Stimulated activated CD8-positive, alpha-beta memory T cell treated with anti-CD3 and anti-CD28 coated beads, Interleukin-7, amount 100 ng/mL, for 48 hours (primary cell): ENCODE measurements at places on chromosomes 3 and 15.

DNA sequence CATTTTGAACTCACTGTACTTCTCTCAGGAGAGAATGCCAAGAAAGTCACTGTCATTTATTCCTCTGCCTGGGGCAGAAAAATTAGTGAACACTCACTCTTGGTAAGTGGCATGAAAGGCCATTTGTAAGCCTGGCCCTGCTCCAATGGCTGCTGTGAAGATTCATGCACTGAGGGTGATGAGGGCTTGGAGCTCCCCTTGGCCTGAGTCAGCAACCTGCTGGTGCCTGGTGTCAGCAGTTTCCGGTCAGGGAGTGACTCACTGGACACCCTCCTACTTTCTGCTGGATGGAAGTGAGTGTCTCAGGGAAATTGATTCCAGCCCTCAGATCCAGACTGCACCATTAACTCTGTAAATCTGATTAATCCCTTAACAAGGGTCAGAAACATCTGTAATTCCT lies 37.6 kb downstream of the TRA2B start:
- DNase-seq = no peak

- DNase-seq = no peak
These were observed 235.5 kb downstream of the CTNNB1 start for GRCh38 chr3:41434781-41435180.

- DNase-seq = no peak
These were observed 42.2 kb downstream of the CHDH start for GRCh38 chr3:53803816-53804695.

- DNase-seq = no peak
These were observed 316.4 kb downstream of the MCTP2 start for GRCh38 chr15:94547711-94548110.

- DNase-seq = no peak
These were observed 73.8 kb downstream of the IQSEC1 start for GRCh38 chr3:12999147-13000140.

DNA sequence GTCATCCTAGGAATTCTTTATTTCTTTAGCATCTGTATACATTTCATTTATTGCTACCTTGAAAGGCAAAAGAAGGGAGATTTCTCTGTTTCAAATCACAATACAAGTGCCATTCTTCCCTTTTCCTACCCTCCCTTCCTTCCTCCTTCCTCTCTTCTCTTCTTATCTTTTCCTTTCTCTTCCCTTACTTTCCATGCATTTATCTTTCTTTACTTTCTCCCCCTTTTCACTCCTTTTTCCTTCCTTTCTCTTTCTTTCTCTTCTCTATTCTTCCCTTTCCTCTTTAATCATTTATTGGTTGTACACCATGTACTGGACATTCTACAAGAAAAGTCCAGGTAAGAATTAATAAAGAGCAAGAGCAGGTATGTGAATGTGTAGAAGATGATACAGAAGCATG lies 251.0 kb upstream of the PEX5L start:
- no peak for DNase-seq

DNA sequence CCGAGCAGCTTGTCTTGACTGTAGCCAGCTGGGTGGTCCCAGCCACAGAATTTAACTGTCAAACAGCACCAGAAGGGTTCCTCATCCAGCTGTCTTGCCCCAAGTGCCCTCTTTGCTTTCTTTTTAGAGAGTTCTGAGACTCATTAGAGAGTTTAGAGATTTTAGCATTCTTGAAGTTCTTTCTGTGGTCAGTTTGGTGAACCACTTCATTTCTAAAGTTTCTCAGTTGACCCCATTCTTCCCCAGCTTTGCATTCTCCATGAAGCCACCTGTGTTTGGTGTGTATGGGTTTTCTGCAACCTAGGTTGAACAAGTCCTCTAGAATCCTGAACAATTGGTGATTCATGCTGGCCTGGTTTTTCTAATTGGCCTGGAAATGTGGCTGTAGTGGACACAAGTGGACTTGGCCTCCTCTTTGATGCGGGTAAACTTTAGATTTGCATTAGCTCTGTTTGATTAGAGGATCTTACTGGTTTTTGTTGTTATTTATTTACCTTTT lies 33.7 kb downstream of the FLNB start:
- no peak for DNase-seq

DNA sequence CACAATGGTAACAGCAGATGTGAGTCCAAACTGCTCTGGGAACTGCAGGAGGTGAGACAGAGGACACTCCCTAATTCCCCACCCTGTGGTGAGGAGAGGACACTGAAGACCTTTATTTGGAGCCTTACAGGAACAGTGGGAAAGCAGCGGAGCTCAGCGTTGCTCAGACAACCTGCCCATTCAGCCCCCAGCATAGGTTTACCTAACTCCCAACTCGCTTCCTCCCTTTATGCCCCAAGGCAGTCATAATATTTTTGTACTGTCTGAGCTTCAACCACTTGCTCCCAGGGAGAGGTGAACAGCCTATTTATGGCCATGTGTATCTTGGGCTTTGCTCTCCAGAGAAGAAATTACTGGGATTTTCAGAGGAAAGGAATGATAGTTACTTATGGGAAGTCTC lies 34.1 kb downstream of the SHC4 start:
- DNase-seq = no peak
